ENCODE measurements at places on chromosomes 5 and 9.

- no peak for DNase-seq
Measured at GRCh38 chr9:19376931-19377330, 3.1 kb downstream of the RPS6 start.

- no peak for DNase-seq
Measured at GRCh38 chr9:71636143-71636839, 132.0 kb downstream of the CEMIP2 start.

- DNase-seq = no peak
Measured at GRCh38 chr9:129333617-129334104, 155.6 kb upstream of the IER5L start.

DNA sequence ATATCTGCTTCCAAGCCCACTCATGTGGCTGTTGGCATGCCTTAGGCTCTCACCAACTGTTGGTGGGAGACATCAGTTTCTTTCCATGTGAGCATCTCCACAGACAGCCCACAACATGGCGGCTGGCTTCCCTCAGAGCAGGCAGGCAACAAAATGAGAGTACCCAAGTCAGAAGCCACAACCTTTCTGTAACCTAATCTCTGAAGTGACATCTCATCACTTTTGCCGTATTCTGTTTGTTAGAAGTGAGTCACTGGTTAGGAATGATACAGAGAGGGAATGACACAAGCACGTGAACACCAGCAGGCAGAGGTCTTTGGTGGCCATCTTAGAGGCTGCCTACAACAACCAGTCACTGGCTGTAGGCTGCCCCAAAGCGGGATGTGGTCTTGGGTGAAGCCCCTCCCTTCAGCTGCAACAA is 88.6 kb upstream of the RASGRF2 start:
- DNase-seq = no peak

- no peak for DNase-seq
Measured at GRCh38 chr5:107977550-107978071, 306.9 kb upstream of the EFNA5 start.

DNA sequence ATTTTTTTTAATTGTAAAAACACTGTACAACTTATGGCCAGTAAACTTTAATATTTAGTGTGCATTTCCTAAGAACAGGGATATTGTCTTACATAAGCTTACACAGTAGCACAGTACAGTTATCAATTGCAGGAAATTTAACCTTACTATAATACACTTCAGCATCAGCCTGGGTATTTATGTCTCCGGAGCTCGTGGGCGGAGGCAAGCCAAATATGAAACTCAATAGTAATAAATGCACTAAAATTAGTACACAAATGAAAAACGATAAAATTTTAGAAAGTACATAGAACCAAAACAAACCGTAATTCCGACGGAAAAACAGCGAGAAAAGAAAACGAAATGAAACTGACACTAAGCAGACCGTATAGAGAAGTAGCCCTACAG is 91.2 kb downstream of the ANXA2R start:
- no peak for DNase-seq

GRCh38 chr5:53923961-53924360 is 363.5 kb downstream of the NDUFS4 start:
- no peak for DNase-seq

DNA sequence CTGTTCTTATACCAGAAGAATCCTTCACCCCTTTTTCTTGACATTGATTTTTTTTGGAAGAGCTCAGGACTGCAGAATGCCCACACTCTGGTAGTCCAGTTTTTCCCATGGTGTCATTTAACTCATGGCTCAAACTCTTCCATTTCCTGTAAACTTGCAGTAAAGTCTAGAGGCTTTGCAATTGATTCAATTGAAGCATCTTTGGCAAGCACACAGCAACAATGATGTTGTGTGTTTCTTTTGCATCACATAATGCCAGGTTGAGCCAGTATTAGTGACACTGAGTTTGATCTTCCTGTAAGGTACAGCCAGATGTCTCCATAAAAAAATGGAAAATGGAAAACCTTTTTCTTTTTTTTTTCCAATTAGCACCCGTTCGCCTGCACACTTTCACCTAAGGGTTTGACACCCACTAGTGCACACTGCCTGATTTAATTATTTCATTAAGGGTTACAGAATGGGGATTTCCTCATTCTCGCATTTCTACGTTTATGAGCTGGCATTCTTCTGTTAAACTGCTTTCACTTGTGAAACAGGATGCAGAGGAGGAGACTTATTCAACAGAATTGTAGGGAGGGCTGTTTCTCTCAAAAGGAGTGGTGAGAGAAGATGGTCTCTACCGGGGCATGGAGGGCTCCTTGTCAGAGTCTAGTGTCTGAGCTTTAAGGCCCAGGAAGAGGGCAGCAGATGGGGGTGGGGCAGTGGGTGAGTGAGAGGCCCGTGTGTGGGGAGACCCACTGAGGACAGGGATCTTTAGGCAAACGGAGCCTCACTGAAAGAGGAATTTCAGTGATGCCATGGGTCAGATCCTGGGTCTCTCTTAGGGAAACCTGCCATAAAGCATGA is 2.2 kb upstream of the S1PR3 start:
- no peak for DNase-seq

DNA sequence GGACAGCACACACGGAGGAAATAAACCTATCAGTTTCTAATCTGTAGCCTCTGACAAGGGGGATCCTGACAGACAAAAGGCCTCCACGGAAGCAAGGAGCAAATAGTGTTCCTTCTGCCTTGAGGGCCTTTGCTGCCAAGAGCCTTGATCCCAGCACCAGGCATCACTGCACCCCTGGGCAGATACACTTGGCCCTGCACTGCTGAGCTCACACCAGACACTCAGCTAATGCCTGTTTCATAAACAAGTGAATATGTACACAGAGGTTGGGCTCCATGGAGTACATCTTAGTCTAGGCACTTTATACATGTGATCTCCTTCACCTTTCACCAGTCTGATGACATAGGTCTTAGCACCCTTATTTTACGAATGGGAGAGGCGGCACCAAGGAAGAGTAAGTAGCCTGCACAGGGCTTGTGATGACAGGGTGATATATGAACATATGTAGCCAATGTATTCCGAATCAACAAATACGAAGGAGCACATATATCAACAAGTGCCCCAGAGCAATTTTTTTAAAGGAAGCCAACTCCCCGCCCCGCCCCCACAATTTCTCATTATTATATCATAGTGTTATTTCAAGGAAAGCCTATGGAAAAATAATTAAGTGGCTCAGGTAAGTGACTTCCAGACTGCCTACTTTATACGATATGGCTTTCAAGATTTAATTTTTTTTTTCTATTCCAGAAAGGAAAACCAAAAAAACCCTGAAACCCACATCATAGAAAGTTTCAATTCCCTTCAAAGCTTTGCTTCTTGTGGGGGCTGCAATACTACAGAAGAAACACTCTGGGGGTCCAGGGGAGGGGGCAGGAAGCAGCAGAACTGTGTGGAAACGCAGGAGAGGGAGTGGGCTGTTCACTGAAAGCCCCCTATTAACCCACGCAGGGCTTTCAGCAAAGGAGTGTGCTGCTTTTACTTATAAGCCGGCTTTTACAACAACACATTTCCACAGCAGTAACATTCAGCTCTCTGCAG is 32.0 kb downstream of the CDC14B start:
- DNase-seq = no peak

GRCh38 chr5:96714450-96714849 is 52.3 kb downstream of the CAST start:
- no peak for DNase-seq

DNA sequence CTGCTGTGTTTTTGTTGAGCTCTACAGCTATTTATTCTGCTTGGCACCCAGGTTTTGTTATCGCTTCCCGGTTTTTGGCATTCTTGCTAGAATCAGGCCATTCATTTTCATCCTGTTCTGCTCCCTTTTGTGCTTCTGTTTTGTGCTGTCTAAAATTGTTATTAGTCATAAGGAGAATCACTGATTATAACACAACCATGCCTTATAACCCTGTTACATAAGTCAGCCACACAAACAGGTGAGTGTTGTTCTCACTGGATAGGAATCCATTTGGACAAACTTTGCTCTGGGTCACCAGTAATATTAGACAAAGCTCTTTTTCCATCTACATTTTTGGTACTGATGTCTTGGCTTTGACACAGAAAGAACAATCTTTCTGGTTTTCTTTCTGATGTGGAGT is 622.8 kb downstream of the PSAT1 start:
- no peak for DNase-seq

GRCh38 chr9:7093040-7093439 is 335.3 kb downstream of the KDM4C start:
- DNase-seq = no peak

DNA sequence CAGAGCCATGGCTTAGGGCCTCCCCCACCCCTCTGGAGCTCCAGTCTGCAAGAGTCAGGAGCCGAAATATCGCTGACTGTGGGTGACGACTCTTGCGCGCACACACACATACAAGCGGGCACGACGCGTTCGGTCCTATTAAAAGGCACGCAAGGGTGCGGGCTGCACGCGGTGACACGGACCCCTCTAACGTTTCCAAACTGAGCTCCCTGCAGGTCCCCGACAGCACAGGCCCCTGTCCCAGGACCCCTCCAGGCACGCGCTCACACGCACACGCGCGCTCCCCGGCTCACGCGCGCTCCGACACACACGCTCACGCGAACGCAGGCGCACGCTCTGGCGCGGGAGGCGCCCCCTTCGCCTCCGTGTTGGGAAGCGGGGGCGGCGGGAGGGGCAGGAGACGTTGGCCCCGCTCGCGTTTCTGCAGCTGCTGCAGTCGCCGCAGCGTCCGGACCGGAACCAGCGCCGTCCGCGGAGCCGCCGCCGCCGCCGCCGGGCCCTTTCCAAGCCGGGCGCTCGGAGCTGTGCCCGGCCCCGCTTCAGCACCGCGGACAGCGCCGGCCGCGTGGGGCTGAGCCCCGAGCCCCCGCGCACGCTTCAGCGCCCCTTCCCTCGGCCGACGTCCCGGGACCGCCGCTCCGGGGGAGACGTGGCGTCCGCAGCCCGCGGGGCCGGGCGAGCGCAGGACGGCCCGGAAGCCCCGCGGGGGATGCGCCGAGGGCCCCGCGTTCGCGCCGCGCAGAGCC is at the start of gene GRIN1:
GRIN1 (plus strand) TSS at position 433 of the 746 bp plus-strand sequence. CDS start 333 bp downstream, outside the sequence.
- no peak for DNase-seq

GRCh38 chr9:96413302-96414221 is 4.6 kb downstream of the ZNF367 start:
- no peak for DNase-seq

GRCh38 chr5:79512471-79513307 is 1.2 kb downstream of the HOMER1 start:
- DNase-seq = no peak

DNA sequence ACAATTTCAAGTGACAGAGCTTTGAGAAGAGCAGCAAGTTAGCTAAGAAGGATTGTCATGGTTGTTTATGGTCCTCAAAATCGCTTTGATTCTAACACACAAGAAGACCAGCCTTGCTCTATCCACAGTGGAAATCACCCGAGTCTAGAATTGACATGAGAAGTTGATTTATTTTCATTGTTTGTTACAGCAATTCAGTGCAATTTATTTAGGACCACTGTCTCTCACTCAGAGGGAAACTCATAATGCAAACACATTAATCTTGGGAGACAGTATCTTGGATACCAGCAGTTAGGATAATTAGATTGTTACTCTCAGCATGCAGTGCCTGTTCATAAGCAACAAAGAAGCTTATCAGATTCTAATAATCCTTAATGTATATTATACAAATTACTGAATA is 498.9 kb downstream of the NTRK2 start:
- DNase-seq = no peak

DNA sequence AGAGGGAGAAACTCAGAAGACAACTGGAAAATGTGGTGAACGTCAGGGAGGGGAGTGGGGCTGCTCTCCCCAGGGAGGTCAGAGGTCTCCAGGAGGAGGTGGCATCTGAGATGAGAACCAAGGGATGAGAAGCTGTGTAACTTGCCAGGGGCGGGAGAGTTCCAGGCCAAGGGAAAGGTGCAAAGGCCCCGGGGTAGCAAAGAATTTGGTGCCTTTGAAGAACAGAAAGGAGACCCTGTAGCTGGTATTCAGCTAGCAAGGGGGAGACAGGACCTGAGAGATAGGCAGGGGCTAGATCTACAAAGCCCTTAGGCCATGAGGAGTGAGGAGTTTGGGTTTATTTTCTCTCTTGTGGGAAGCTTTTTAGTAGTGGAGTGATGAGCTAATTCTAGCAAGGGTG is 3.3 kb downstream of the DNM1 start:
- no peak for DNase-seq

- DNase-seq = no peak
Measured at GRCh38 chr9:89874351-89875321, 269.8 kb downstream of the GADD45G start.

- DNase-seq = no peak
Measured at GRCh38 chr9:93598647-93599241, 22.4 kb downstream of the PHF2 start.

DNA sequence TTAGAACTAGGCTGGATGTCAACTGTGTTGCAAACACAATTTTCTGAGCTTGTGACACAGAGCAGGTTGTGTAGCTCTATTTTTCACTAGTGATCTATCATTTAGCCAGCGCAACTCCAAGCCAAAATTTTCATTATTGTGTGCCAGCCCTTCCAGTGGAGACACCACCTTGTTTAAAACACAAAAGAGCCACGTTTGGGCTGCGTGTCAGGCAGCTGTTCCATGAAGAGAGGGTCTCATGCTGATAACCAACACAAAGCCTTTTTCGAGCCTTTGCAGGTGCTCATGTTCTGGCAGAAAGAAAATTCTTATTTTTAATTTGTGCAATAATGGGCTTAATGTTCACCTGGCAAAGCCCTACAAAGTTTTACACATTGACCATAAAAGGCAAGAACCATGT is 237.6 kb upstream of the RGMB start:
- no peak for DNase-seq

DNA sequence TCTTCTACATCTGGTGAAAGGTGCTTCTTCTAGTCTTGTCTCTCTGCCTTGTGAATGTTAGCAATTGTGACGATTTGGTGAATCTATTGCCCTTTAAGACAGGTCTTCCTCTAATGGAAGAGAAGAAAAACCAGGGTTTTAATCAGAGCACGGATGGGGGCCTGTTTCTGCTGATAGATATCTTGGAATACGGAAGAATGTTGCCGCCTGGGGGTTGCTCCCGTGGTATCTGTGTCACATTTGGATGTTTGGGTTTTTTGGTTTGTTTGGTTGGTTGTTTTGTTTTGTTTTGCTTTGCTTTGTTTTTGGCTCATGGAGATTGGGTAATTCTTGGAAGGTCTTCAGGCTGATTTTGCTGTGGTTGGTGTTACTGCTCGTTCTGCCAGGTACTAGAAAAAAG is 9.7 kb upstream of the SLC1A3 start:
- no peak for DNase-seq

GRCh38 chr5:148085977-148086705 is 22.4 kb downstream of the SPINK5 start:
- no peak for DNase-seq

- no peak for DNase-seq
Measured at GRCh38 chr5:8396246-8396645, 527.3 kb downstream of the MTRR start.

DNA sequence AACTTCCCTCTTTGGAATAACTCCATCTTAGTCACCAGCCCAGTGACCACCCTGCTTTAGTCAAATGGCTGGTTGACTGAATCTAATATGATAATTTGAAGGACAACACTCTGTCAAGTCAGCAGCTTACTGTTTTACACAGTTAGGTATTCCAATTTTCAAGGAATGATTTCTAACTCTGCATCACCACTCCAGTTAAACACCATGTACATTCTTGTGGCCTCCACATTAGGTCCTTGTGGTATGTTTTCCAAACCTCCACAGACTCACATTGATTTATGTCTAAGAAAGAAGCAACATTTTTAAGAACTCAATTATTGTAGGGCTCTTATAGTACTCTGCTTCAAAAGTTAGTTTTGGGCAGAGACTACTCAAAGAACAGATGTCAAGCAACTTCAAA is 110.7 kb downstream of the TLE1 start:
- no peak for DNase-seq

GRCh38 chr9:28092981-28093936 is 520.0 kb upstream of the C9orf72 start:
- DNase-seq = no peak

- no peak for DNase-seq
Measured at GRCh38 chr9:82489201-82489821, 500.7 kb downstream of the SPATA31D1 start.

Data from activated naive CD4-positive, alpha-beta T cell (primary cell).